Activated T-helper 17 cell treated with anti-CD3 and anti-CD28 coated beads, Interleukin-2, amount 50 U/mL, for 72 hours (primary cell): ENCODE measurements at places on chromosomes 7 and 10. TPM values are rescaled to one million over a fixed set of nuclear protein-coding genes. Genes with fewer than 3 reads are reported as not detected.

GIGYF1 gene
- total RNA-seq = 40.2 TPM

MEIG1 gene
- total RNA-seq = not detected

OPALIN gene
- not detected for total RNA-seq

RBM20 gene
- total RNA-seq = not detected

PIP gene
- total RNA-seq = not detected

TDRD1 gene
- 0.09 TPM for total RNA-seq

FANK1 gene
- total RNA-seq = 4.7 TPM

DNA sequence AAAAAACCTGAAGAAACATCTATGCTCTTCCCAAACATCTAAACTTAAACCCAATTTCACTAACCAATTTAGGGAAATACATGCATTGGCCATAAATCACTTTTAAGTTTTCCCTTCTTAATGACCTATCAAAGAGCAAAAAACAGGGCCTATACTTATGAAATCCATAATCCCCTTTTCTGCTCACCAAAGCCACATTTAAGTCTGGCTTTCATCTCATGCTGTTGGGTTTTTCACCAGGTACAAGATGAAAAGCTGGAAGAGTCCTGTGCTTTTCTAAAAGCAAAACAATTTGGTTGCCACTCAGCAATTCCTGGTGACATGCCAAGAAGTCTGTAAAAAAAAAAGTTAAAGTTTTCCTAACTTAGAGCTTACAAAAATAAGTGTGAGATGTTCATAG lies 92.6 kb downstream of the HPSE2 start:
- ATAC-seq = no peak

DNA sequence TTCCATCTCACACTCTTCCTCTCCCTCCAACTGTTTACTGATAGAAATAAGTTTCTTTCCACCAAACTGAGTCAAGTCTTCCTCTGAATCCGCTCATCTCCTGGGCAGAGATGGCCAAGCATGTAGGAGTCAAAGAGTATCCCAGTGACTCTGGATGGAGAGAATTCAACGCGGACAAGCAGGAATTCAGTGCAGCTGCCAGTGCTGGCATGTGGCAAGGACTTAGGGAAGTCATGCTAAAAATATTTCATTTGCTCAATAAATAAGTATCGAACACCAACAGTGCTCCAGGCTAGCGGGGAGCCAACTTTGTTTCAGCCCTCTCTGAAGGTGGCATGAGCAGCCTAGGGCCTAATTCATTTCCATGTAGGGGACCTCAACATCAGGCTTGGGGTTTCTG lies 351.6 kb upstream of the ZMIZ1 start:
- ATAC-seq = no peak

- no peak for ATAC-seq
Observed at GRCh38 chr10:44956226-44956625, 3.4 kb upstream of the RASSF4 start.

- ATAC-seq = no peak
Observed at GRCh38 chr10:78619896-78620295, 448.9 kb upstream of the ZMIZ1 start.

DNA sequence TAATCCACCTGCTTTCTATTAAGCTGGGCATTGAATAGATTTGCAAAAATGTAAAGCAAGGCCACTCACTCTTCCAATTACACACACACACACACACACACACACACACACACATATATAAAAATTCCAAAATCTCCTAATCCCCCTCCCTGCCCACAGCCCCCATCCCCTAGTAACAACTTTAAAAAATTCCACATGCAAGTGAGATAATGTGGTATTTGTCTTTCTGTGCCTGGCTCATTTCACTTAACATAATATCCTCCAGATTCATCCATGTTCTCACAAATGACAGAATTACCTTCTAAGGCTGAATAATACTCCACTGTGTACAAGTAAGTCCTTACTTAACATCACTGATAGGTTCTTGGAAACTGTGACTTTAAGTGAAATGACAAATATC lies 24.2 kb downstream of the SH2D4B start:
- ATAC-seq = no peak

DNA sequence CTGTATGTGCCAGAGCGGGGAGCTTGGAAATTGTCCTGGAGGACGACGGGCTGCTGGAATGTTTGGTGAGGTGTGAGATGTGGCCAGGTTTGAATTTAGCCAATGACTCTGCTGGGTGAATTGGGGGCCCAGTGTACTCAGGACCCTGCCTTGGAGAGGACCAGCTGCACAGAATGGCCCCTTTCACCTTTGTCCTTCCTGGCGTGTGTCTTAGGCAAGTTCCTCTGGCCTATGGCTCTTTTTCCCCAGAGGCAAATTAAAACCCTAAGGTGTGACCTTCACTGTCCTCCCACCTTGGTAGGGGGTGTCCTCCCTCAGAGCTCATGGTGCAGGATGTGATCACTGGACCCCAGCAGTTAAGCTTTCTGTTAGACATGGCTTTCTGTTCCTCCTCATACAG lies 47.8 kb downstream of the CXCL12 start:
- ATAC-seq = no peak

GRCh38 chr7:138000081-138000701 lies 1.7 kb downstream of the CREB3L2 start:
- no peak for ATAC-seq

- no peak for ATAC-seq
Observed at GRCh38 chr7:12423997-12424745, 20.5 kb upstream of the VWDE start.

GRCh38 chr10:110755781-110756180 lies 111.6 kb downstream of the RBM20 start:
- no peak for ATAC-seq

DNA sequence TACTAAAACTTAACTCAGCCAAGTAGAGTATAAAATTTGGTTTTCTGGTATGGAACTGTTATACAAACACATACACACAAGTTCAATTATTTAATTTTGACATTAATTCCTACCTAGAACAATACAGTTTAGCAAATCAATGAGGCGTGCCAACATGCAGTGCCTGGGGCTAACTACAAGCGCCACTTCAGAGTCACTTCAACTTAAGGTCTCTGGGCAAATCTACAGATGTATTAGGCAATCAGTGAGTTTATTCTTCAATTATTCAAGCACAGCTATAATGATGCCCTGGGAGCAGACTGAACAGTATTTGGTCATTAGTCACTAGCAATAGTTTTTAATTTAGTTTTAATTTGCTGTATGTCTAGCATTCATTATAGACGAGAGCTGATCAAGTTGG lies 51.6 kb downstream of the HIBADH start:
- no peak for ATAC-seq

DNA sequence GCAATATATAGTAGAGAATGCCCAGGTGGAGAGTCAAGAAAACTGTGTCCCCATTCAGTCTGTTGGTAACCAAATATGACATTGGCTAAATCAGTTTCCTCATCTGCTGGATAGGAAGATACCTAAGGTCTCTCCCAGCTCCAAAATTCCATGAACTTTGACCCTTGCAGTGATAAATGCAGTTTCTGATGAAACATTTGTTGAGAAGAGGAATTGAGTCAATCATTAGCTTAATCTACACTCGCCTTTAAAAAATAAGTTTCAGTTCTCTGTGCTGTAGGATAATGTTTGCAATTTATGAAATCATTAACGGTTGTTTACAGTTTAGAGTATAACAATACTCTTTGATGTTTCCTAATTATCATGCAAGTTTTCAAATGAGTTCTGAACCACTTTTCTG lies 38.0 kb upstream of the SLC25A13 start:
- no peak for ATAC-seq

- no peak for ATAC-seq
Observed at GRCh38 chr10:131195558-131196159, 115.9 kb downstream of the TCERG1L start.

DNA sequence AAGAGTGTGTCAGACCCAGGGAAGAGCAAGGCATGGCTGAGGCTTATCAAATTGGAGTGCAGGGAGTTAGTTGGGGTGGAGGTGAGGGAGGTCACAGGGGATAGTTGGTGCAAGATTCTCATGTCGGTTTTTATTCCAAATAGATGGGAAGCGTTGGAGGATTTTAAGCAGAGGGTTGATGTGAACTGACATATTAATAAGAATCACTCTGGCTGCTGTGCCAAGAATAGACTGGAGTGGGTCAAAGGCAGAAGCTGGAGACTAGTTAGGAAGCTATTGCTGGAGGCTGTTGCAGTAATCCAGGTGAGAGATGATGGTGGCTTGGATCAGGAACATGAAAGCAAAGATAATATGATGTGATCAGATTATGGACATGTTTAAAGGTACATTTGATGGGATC lies 36.5 kb downstream of the LRRC18 start:
- ATAC-seq = no peak

DNA sequence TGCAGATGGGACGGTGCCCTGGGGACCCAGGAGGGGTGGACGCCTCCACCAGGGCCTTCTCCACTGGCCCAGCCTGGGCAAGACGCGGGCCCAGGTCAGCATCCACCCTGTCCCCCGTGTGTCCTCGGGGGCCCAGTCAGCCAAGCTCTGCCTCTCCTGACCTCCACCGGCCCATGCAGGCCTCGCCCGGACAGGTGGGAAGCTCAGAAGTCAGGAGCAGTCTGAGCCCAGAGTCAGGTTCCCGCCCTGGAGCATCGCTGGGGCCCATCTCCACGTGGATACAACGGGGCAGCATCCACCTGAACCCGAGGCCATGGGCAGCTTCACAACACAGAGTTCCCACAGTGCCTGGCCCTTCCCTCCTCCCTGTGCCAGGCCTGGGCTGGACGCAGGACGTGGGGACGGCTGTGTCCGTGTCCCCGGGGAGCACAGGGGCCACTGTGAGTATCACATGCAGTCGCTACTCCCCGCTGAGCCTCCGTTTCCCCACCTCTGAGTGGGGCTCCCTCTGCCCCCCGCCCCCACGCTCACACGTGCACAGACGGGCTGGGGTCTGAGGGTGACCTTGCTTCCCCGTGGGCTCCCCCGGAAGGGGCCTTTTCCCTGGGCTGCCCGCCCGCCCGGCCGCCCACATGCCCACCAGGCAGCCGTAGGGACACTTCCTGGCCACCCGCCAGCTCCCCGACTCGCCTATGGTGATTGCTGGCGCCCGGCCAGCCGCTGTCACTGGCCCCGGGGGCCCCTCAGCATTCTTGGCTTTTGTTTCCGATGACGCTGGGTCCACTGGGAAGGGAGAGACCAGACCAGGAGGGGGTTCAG lies 64.3 kb downstream of the PDGFA start:
- no peak for ATAC-seq
